MV-4-11 (cell line): ENCODE measurements at places on chromosomes 6 and 20.

DNA sequence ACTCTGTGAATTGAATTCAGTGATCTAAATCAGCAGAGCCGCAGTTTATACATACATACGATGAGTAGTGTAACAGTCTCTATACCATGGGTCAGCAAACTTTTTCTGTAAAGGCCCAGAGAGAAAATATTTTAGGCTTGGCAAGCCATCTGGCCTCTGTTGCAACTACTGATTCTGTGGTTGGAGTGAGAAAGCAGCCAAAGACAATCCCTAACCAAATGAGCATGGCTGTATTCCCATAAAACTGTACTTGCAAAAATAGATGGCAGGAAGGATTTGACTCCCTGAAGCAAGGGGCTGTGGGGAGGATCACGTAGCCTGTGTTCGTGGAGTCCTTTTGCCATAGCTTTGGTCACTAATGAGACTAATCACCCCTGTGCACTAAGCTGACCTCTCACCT, 17.9 kb upstream of the MOCS1 start:
- no peak for DNase-seq

GRCh38 chr6:145546265-145546664, 189.1 kb downstream of the EPM2A start:
- no peak for DNase-seq

DNA sequence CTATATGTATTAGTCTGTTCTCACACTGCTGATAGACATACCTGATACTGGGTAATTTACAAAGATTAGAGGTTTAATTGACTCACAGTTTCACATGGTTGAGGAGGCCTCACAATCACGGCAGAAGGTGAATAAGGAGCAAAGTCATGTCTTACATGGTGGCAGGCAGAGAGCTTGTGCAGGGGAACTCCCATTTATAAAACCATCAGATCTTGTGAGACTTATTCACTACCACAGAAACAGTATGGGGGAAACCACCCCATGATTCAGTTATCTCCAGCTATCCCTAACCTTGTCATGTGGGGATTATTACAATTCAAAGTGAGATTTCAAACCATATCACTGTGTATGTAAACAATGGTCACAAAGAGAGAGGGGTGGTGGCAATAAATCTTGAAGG, 6.6 kb downstream of the CST8 start:
- DNase-seq, result no peak

GRCh38 chr20:48844996-48845395, 17.2 kb upstream of the PREX1 start:
- peak; percentile 80 for DNase-seq

GRCh38 chr6:145904868-145905267, 59.3 kb downstream of the SHPRH start:
- peak; percentile 49 for DNase-seq
